ENCODE measurements at places on chromosomes 12 and 14.

GRCh38 chr12:75444429-75445136, 36.0 kb upstream of the GLIPR1 start:
- DNase-seq, result no peak

DNA sequence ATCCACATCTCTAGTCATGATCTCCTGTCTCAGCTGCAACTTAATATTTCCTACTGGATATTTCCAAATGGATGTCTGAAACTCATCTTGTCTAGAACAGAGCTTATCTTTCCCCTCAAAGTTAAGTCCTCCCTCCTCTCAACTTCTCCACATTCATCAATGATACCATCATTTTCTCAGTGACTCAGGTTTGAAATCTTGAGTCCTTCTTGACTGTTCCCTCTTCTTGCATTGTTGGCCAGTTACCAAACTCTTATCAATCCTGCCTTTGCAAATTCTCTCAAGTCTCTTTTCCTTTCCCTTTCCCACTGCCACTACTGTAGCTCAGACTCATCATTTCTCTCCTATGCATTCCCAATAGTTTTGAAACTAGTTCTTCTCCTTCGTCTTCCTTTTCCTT, 14.3 kb upstream of the CHURC1 start:
- no peak for DNase-seq

GRCh38 chr14:98077176-98077575, 1194.8 kb downstream of the BCL11B start:
- no peak for DNase-seq

- no peak for DNase-seq
Observed at GRCh38 chr12:131430158-131430742, 280.6 kb upstream of the SFSWAP start.

DNA sequence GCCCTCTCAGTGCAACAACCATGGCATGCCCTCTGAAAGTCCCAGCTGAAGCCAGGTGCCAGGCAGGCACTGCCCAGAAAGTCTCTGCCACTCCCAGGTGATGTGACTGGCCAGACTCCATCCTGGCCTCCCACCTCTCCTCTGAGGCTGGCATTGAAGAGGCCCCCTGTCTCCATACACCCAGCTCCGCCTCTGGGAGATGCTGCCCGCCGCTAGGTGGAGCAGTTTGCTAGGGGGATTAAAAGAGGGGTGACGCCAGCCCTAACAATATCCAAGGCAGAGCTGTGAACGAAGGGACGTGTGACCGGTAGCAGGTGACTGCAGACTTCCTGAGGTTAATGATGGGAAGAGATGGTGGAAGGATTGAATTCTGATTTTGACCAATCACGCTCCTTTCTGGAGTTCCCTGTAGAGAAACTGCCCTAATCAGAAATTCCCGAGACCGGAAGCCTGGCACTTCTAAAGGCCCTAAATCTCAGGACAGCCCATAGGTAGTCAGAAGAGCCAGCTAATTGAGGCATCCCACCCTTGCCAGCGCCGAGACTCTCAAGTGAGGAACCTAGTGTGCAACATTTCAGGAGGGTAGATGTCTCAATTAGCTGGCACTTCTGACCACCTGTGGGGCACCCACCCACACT, 8.3 kb upstream of the PLEK2 start:
- no peak for DNase-seq

DNA sequence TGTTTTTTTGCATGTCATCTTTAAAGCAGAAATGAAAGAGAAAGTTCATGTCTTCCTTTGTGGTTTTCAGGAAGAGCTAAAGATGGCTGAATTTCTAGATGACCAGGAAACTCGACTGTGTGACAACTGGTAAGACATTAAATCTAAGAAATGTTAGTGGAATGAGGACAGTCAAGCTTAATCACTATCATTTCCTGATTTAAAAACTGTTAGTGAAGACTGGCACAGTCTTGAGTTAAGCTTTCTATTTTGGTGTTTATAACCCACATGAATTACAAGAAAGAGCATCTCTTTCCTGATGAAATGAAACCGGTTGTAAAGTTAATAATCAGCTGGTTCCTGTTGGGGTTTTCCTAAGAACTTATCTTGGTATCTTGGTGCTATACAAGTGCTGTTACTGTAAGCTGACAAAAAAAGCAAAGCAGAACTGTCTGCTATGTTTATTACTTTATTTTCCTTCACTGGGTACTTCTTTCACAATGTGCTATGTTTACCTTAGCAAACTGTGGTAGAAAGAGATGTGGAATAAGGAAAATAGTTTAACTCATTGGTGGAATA, 5.2 kb downstream of the TRAFD1 start:
- no peak for DNase-seq

DNA sequence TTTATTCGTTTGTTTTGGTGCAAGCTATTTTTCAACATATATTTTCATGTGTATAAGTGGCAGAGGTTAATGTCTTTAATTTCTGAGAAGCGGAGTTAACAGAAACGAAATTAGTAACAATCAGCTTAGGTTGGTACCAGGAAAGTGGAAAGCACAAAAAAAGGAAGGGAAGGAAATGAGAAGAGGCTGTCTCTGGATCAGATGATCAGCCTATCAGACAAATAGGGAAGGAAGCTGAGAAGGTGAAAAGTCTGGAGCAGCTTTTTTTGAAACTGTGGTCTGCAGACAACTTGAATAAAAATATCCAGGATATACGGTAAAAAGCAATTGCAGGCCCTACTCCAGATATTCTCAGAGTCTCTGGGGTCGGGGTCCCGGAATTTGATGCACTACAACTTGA, 265.0 kb downstream of the SSPN start:
- DNase-seq, result no peak

DNA sequence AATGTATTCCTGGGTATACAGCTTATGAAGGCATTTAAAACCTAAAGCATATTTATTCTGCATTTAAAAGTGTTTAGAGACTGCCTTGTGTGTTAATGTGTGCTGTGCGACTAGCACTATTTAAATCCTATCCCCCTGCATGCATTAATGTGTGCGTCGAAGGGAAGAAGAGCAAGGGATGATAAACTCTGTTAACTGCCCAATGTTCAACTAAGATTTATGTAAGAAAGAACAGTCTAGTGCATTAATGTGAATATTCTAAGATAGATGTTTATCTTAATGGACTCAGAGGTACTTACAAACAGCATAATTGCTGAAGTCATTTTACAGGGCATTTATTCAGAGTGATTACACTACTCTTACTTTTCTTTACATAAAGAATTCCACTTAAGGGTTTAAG, 424.8 kb downstream of the DIO2 start:
- DNase-seq, result no peak

- DNase-seq, result peak; percentile 21
Observed at GRCh38 chr12:130031571-130032189, 127.9 kb upstream of the TMEM132D start.

DNA sequence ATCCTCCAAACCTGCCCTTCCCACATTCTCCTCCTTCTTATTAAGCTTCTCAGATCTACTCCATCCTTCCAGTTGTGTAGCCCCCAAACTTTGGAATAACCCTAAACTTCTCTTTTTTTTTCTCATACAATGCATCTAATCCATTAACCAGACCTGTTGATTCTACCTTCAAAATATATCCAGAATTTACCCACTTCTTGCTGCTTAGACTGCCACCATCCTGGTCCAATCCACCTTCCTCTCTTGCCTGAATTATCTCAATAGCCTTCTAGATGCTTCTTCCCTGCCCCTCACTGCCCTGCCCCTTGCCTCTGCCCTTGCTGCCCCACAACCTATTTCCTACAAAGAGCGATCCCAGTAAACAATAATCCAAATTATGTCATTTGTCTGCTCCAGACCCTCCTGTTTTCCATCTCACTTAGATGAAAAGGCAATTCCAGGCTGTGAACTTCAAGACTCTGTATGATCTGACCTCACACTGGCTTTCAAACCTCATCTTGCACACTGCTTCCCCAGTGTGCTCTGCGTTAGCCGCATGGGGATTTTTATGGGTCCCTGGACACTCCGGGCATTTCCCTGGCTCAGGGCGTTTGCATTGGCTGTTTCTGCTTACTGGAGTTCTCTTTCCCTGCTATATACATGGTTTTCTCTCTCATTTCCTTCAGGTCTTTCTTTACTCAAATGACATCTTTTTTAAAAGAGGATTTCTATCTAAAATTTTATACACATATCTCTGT, 42.6 kb upstream of the HIF1A start:
- no peak for DNase-seq

- no peak for DNase-seq
Observed at GRCh38 chr12:32455607-32456071, 56.3 kb downstream of the FGD4 start.

DNA sequence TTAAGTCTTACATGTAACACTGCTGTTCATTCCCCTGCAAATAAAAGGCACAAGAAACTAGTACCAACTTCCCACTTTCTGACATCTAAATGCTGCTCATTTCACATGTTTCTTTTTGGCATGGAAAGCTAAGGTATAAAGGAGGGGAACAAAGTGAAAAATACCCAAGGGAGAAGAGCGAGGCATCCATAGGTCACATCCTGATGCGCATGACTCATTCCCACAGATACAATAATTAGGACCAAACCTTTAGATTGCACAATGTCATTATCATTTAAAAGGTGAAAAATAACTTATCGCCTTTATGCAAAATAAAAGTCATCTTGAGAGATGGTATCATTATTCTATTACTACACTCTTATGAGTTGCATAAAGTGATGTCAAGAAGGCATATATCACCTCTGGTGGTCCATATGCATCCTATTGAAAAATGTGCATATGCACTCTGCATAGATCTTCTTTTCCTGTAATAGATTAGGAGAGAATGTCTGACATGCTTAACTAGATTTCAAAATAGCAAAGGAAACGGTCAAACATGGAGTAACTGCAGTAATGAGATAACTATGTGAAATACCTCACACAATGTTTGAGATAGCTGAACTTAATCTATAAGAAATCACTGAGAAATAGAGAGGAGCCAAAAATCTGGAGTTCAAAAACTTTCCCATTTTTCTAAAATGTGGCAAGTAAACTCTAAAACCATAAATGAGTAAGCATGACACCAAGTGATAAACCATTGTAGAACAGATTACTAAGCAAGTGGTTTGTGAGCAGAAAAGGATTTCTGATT, 382.5 kb upstream of the TMTC1 start:
- no peak for DNase-seq

- DNase-seq, result no peak
Observed at GRCh38 chr14:91175291-91176201, 61.7 kb downstream of the DGLUCY start.

DNA sequence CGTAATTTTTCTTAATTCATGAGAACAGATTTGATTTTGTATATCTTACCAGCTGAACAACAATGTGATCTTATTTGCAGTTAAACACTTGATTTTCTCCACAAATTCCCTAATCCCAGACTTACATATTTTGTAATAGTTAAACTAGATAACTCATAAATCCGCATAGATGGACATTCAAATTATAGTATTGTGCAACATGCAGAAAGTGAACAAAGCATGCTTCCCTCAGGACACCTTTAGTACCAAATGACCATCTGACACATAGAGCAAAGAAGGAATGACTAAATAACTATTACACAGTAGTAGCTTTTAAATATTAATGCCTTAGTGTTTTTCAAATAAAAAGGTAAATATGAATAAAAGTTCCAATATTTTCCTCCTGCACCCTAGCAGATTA, 88.9 kb downstream of the PAWR start:
- DNase-seq, result no peak

GRCh38 chr12:105850103-105850968, 288.4 kb downstream of the NUAK1 start:
- no peak for DNase-seq

- DNase-seq, result no peak
Observed at GRCh38 chr12:48027183-48028002, 23.1 kb upstream of the COL2A1 start.
